A549 treated with GW870086 at 1 μM for 4 hours (cell line): ENCODE measurements at places on chromosomes 2 and 18. TPM values are rescaled to one million over a fixed set of nuclear protein-coding genes. Genes with fewer than 3 reads are reported as not detected.

Gene PLGLB1
- total RNA-seq: 0.29 to 0.88 TPM (median 0.31 TPM) in 5 replicates

Gene SLC9A2
- 2.9 to 3.7 TPM (median 3.1 TPM) in 5 replicates for total RNA-seq

Gene NAB1
- 26.2 to 42.9 TPM (median 40.0 TPM) in 5 replicates for total RNA-seq

Gene ELP2
- 32.7 to 38.5 TPM (median 36.1 TPM) in 5 replicates for total RNA-seq

Gene SP100
- total RNA-seq: 25.3 to 30.0 TPM (median 28.6 TPM) in 5 replicates
